Fibroblast of skin of abdomen (primary cell): ENCODE measurements at places on chromosomes 12 and 14.

- DNase-seq = no peak
Observed at GRCh38 chr12:63814146-63814772, 30.2 kb upstream of the SRGAP1 start.

- DNase-seq = no peak
Observed at GRCh38 chr12:8779281-8779680, 43.1 kb upstream of the A2ML1 start.

DNA sequence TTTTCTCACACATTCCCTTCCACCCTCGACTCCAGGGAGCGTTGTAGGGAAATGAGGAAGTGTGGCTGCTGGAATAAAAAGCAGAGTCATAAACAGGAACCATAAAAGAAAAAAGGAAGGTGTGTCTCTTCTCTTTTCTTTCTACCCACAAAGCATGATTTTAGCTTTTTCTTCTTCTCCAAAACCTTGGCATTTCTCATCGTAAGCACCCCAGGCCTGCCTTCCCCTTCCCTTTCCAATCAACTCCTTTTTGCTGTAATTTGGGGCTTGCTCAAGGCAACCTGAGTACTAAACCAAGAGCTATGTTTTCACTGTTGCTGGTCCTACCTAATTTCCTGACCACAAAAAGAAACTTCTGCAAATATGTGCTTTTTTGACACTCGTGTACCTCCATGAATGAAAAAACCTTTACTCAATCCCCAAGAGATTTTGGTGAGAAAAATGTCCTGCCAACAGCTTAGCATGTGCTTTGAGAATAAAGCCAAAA lies 9.2 kb downstream of the PLBD1 start:
- DNase-seq = no peak

- peak; percentile 90 for DNase-seq
Observed at GRCh38 chr12:122064780-122065588, 13.6 kb upstream of the MLXIP start.

DNA sequence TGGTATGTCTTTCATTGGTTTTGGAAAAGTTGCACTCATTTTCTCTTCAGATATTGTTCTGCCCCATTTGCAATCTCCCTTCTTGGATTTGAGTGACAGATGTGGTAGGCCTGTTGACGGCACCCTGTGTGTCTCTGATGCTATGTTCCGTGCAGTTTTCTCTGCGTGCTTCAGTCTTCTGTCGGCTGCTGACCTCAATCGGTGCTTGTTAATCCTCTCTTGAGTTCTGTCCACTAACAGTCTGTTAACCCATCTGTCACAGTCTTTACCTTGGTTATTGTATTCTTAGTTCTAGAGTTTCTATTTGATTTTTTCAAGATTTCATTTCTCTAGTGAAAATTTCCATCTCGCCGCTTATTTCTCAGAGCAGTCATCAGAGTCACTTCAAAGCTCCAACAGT lies 20.7 kb upstream of the PLD4 start:
- no peak for DNase-seq

GRCh38 chr14:92482621-92483319 lies 30.8 kb upstream of the RIN3 start:
- DNase-seq = no peak

DNA sequence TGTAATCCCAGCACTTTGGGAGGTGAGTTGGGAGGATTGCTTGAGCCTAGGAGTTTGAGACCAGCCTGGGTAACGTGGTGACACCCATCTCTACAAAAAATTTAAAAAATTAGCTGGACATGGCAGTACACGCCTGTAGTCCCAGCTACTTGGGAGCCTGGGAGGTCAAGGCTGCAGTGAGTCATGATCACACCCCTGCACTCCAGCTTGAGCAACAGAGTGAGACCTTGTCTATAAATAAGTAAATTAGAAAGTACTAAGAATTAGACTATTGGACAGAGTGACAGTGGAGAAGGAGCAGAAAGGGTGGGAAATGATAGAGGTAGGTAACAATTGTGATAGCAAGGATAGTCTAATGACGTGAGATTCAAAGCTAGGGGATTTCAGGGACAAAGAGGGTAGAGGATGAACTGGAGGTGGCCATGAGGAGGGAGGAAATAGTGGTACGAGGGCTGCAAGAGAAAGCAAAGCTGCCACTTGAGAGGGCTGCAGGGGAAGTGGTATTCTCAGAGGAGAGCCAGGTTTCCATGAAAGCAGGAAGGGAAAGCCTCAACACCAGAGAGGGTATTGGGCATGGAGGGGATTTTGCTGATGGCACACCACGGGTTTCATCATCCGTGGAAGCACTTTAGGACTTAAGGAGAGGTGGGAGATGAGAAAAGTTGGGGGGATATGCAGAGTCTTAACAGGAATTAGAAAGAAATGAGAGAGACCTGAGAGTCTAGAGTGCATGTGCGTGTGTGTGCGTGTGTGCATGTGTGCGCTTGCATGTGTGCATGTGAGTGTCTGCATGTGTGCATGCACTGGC lies 85.6 kb downstream of the SYNE2 start:
- no peak for DNase-seq

DNA sequence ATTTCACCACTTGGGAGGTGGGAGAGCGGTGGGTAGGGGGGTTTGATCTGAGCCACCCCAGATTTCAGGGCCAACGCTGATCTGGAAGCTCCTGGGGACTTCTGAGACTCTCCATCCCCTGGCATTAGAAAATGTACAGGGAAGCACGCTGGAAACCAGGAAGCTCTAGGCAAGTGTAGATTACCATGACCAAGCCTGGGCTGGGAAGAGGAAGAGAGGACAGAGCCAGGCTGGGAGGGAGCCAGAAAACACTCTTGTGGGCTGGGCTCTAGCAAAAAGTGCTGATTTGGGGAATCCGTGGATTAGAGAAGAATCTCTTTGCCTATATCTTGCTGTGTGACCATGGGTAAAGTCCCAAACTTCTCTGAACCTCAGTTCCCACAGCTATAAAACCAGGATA lies 236.7 kb downstream of the BCL11B start:
- peak; percentile 76 for DNase-seq

GRCh38 chr12:62903151-62903550 lies 31.8 kb downstream of the PPM1H start:
- no peak for DNase-seq

- DNase-seq = no peak
Observed at GRCh38 chr14:94346841-94347240, 23.7 kb upstream of the SERPINA6 start.

DNA sequence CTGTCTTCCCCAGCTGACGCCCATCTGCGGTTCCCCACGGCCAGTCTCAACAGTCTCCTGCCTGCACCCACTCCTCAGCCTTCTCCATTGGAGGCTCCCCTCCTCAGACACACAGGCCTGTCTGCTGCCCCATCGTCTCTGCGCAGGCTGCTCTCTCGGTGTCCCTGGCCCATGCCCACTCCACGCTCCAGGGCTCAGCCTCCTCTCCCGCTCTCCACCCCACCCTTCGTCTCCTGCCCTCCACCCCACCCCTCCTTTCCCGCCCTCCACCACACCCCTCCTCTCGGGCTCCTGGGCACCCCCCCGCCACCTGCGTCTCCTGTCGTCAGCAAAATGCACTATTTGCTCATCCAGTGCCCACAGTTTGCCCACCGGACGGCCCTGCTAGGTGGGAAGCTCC lies 119.6 kb upstream of the DIO3 start:
- DNase-seq = no peak

DNA sequence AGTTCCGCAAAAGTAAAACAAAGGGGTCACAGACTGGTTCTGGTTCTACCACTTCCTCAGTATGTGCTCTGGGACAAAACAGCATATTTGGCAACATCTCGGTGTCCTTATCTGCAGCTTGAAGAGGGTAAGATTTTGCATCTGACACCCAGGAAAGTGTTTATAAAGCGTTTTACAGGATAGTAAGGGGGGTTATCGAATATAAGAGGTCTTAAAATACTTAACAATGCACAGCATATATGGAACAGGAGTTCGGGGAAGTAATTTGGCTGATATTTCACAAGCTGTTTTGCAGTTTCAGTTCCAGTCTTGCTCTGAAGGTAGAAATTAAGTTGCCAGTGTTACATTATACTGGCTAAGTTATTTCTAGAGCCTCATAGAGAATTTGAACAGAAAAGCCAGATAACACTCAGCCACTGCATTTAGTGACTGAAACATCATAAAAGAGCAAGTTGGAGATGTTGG lies 904 bp upstream of the MAP4K5 start:
- DNase-seq = no peak

DNA sequence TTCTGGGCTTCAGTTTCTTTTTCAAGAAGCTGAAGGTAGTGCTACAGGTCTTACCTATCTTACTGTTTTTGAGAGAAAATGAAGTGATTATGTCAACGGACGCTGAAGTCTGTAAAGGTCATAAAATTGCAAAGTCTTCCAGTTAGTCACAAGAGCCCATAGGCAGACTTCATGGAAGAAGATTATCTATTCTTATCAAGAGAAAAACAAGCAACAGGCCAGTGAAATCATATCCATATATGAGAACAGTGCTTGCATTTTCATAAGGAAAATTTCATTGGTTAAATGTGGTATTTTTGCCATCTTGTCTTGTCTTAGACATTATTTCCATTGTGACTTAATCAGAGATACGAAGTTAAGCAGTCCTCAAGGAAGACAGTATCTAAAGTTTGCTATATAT lies 412.7 kb upstream of the SEL1L start:
- DNase-seq = no peak

GRCh38 chr12:90460681-90461080 lies 494.3 kb downstream of the CCER1 start:
- no peak for DNase-seq

DNA sequence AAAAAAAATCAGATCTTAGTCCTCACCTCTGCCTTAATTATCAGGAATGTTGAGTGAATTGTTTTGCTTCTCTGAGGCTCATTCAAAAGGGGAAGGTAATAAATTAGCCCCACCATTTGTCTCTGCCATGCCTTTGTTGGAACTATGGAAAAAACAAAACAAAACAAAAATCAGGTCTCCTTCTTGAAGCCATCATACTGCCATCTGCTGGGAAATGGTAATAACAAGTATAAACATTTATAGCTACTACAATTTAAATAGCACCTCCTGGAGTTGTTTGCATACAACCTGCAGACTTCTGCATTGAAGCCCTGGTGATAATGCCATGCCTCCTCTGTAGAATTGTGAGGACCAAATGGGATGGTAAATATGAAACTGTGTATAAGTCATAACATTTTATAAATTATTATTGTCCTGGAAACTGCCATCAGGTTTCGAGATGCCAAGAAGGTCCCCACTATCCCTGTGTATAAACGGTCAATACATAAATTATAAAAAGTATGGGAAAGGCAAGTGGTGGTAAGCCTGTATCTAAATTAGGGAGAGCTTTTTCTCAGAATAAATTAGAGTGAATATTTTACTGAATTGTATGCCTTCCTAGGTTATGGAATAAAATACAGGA lies 87.2 kb upstream of the FGD4 start:
- DNase-seq = peak; percentile 63

GRCh38 chr12:100248886-100249285 lies 18.0 kb downstream of the DEPDC4 start:
- DNase-seq = peak; percentile 31

GRCh38 chr14:22558221-22558913 lies 30.7 kb downstream of the DAD1 start:
- no peak for DNase-seq

DNA sequence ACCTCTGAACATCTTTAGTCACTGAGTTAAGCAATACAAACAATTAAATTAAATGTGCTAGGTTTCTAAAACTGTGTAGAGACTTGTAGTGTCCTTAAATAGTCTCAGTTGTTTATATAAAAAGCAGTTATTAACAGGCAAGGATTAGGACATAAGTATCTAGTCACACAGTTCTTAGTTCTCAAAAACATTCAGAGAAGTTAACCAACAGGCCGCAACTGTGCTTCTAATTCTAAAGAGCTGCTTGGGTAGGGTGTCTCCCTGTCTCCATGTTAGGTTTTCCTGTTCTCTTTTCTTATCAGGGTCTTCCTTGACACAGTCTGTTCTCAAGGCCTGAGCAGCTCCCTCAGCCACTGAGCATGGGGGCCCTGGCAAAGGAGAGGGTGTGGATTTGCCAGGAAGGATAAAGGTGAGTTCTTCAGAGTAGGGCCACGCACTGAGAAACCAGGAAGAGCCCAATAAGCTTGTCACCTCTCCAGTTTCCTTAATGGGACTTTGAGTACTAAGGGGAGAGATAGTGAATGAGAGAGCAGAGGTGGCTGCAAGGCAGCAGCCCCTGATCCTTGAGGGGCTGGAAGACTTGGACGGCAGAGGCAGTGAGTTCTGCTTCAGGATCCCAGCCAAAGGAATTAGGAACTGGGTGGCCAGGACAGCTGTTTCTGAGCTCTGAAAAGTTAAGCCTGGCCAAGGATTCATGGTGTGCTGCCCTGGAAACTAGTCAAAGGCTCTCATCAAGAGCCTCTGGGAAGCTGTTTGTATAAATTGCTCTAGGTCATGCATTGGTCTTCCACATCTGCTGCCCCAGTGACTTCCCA lies 177.3 kb downstream of the MYRFL start:
- peak; percentile 17 for DNase-seq

DNA sequence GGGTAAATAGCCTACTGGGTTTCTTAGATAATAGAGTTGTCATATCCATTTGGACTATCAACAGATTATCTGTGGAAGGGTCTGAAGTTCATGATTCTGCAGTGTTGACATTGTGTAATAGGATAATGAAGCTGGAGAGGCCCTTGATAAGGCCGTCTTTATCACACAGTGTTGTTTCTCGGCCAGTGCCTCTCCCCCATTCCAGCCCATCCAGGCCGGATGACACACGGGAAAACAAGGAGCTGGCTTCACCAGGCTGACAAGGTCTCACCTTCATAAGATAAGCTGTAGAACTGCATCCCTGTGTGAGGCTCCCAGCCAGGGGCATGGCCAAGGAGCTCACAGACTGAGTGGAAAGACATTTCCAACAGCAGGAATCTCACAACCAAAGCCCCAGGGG lies 8.7 kb upstream of the EML1 start:
- DNase-seq = no peak

DNA sequence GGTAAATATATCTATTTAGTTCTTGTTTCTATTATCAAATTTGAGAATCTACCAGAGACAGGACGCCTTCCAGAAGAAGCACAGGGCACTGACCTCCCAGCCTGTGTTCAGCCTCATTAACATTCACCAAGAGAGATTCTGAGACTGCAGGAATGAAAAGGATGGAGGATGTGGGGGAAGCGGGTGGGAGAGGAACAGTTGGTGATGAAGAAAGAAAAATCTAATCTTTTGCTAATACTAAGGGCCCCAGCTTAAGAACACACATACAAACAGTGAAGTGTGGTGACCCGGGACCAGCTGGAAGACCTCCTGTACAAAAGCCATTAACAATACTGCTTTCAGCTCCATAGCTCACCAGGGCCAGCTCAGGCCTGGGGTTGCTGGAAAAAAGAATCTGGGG lies 160.5 kb downstream of the NUAK1 start:
- DNase-seq = no peak

DNA sequence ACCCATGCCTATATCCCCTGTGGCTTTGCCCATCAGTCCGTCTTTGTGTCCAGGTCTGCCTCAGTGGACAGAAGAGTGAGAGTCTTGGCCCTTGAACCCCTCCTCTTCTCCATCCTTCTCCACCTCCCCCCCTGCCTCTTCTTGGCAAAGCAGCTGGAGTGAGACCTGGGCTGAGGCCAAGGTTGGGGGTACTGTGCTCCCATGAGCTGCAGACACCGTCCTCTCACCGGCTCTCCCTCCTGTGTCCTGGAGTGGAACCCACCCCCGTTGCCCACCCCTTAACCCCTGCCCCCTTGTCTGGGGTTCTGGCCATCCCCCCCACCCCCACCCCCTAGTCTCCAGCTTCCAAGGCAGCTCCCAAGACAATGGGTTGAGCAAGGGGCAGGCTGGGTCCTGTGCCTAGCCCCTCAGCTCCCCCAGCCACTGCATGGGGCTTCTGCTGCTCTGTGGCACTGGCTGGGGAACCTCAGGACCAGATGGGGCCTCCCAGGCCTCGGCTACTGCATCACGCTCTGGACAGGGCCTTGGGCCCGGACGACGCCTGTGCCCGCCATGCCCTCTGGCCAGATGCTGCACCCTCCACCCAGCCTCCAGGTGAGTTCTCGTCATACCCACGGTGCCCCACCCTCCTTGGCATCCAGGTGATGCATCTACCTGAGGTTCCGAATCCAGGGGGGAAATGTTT lies 35.7 kb downstream of the RTL1 start:
- DNase-seq = no peak
